Activated CD4-positive, alpha-beta T cell treated with anti-CD3 and anti-CD28 coated beads, Interleukin-2, amount 10 ng/mL, durations not matched to agents 7 days and 5 days (primary cell): ENCODE measurements at places on chromosomes 2 and 18. TPM values are rescaled to one million over a fixed set of nuclear protein-coding genes. Genes with fewer than 3 reads are reported as not detected.

GRCh38 chr2:130287656-130288026 lies 55.1 kb upstream of the IMP4 start:
- no peaks in the 10 kb centered on the region for H3K36me3 ChIP-seq
- peaks cover 8% of the 10 kb centered on the region for H3K27me3 ChIP-seq

GRCh38 chr2:72137498-72138010 lies 10.1 kb downstream of the CYP26B1 start:
- DNase-seq = peak; percentile 60
- H3K4me3 ChIP-seq = no peak overlapping the region
- peak overlapping the region; percentile 46 for H3K27ac ChIP-seq

DNA sequence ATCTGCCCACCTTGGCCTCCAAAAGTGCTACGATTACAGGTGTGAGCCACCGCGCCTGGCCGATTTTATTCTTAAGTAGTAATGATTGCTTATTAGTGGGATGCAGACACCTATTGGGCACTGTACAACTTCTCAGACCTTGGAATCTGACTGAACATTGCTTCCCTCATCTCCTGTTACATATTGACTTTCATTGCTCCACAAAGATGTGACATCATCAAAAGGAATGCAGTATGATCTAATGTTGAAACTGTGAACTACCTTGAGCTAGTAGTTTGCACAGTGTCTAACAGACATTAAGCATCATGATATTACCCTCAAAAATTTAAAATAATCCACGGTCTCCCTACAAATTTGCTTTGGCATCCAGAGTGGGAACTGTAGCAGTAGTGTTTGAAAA lies 109.8 kb upstream of the SIX2 start:
- no peak for DNase-seq
- H3K4me3 ChIP-seq = no peak overlapping the region
- no peaks in the 10 kb centered on the region for H3K36me3 ChIP-seq
- no peaks in the 10 kb centered on the region for H3K4me1 ChIP-seq
- H3K27ac ChIP-seq = no peak overlapping the region

DNA sequence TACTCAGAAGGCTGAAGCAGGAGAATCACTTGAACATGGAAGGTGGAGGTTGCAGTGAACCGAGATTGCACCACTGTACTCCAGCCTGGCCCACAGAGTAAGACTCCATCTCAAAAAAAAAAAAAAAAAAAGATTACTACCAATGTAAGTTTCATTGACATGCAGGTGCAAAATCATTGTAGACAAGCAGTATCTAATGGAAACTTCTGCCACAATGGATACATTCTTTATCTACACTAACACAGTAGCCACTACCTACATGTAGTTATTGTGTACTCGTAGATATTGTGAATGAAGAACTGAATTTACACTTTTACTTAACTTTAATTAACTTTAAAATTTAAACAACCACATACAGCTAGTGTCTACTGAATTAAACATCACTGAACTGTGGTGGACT lies 10.6 kb downstream of the PPP3R1 start:
- H3K27ac ChIP-seq = no peak overlapping the region
- no peaks in the 10 kb centered on the region for H3K27me3 ChIP-seq

DNA sequence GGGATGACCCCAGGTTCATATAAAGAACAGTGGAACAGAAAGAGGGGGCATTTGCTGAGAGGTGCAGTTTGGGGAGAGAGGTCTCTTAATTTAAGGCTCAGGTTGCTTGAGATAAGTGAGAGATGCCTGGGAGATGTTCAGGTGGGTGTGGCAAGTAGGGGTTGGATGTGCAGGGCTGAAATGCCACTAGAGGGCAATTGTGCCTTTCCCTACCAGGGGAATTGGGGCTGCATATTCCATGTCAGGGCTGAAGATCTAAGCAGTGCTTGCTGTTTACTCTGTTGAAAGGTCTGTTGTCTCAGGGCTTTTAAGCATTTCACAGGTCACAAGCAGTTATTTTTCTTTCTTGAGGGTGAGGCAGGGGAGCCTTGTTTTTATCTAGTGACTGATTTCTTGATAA lies 7.8 kb downstream of the CCDC85A start:
- no peak overlapping the region for H3K27ac ChIP-seq
- H3K4me3 ChIP-seq = no peak overlapping the region
- H3K36me3 ChIP-seq = no peaks in the 10 kb centered on the region
- DNase-seq = no peak

The RAB27B gene
- total RNA-seq = 4.8 TPM

DNA sequence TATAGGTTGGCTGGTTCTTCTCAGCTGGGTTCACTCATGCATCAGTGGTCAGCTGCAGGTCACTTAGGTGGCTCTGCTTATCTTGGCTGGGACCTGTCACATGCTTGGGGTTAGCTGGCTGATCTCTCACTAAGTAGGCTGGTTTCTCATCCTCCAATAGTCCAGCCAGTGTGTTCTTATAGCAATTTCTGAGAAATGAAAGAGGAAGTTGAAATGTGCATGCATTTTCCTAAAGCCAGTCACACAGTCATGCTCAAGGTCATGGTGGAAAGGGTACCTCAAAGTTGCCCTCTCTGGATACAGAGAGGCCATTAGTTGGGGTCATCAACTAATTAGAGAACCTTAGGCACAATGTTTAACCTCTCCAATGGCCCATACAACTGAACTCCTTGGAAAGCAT lies 64.4 kb downstream of the KLHL29 start:
- H3K4me1 ChIP-seq = peaks cover 29% of the 10 kb centered on the region
- DNase-seq = no peak
- H3K36me3 ChIP-seq = no peaks in the 10 kb centered on the region

GRCh38 chr2:14535156-14535555 lies 97.4 kb upstream of the LRATD1 start:
- H3K36me3 ChIP-seq = no peaks in the 10 kb centered on the region
- H3K27ac ChIP-seq = no peak overlapping the region
- DNase-seq = no peak
- H3K4me3 ChIP-seq = no peak overlapping the region

DNA sequence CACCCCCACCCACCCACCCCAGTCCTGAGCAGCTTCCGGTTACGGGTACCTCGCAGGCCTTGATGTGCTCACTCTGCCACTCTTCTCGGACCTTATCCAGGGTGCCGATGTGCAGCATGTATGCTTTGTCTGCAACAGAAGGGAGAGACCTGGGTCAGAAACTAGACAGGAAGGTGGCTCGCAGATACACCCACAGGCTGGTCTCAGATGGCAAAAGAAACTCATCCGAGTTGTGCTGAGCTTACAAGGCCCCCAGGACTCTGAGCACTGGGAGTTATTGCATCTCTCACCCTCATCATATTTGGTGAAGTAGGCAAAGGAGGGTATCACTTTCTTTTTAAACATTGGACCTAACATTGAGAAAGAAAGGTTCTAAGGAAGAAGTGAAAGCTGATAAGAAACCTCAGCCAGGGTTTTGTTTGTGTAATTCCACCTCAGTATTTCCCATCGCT lies 30.6 kb upstream of the EPG5 start:
- peaks cover under 1% of the 10 kb centered on the region for H3K27me3 ChIP-seq
- DNase-seq = peak; percentile 28
- H3K27ac ChIP-seq = peak overlapping the region; percentile 94

The ASXL2 gene
- 44.4 TPM for total RNA-seq

GRCh38 chr2:9355270-9355669 lies 68.1 kb downstream of the ITGB1BP1 start:
- no peak overlapping the region for H3K27ac ChIP-seq
- H3K36me3 ChIP-seq = no peaks in the 10 kb centered on the region
- H3K4me1 ChIP-seq = no peaks in the 10 kb centered on the region

GRCh38 chr18:78727057-78727739 lies 252.4 kb upstream of the SALL3 start:
- no peak for DNase-seq
- H3K4me3 ChIP-seq = no peak overlapping the region
- H3K27ac ChIP-seq = no peak overlapping the region
- no peaks in the 10 kb centered on the region for H3K36me3 ChIP-seq

GRCh38 chr18:75133721-75134610 lies 75.0 kb downstream of the PTGR3 start:
- H3K4me3 ChIP-seq = no peak overlapping the region
- no peaks in the 10 kb centered on the region for H3K36me3 ChIP-seq
- peaks cover 2% of the 10 kb centered on the region for H3K4me1 ChIP-seq

GRCh38 chr2:46816151-46816845 lies 99.3 kb downstream of the MCFD2 start:
- peaks cover 6% of the 10 kb centered on the region for H3K27me3 ChIP-seq
- H3K36me3 ChIP-seq = no peaks in the 10 kb centered on the region
- no peaks in the 10 kb centered on the region for H3K4me1 ChIP-seq
- H3K4me3 ChIP-seq = no peak overlapping the region

The CCDC138 gene
- 12.1 TPM for total RNA-seq

The CARF gene
- 11.9 TPM for total RNA-seq

The RASGRP3 gene
- total RNA-seq = 13.7 TPM

GRCh38 chr2:145374165-145374564 lies 854.2 kb upstream of the ZEB2 start:
- H3K27me3 ChIP-seq = peaks cover 13% of the 10 kb centered on the region
- no peaks in the 10 kb centered on the region for H3K4me1 ChIP-seq
- no peak for DNase-seq

DNA sequence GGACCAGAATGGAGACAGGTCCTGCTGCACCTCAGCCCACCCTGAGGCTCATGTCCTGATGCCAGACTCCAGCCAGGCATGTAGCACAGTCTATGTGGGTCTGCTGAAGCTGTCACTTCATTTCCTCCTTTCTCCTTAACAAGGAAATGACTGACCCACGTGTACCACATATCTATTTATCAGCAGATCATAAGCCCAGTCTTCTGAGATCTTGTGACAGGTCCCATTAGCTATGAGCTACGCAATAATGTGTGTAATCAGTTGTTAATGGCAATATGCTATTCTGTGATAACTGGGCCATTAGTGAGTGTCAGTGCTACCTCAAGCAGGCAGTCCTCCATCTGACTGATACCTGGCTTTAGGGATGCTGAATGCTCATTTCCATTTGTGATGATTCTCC lies 615.3 kb downstream of the BCL11A start:
- no peak for DNase-seq
- no peak overlapping the region for H3K27ac ChIP-seq
- no peaks in the 10 kb centered on the region for H3K27me3 ChIP-seq
- H3K36me3 ChIP-seq = no peaks in the 10 kb centered on the region

GRCh38 chr2:226187156-226187555 lies 612.5 kb downstream of the IRS1 start:
- DNase-seq = no peak
- no peak overlapping the region for H3K27ac ChIP-seq
- peaks cover 2% of the 10 kb centered on the region for H3K27me3 ChIP-seq
- no peaks in the 10 kb centered on the region for H3K4me1 ChIP-seq
- H3K4me3 ChIP-seq = no peak overlapping the region
- H3K36me3 ChIP-seq = no peaks in the 10 kb centered on the region

- peaks cover 52% of the 10 kb centered on the region for H3K4me1 ChIP-seq
- H3K36me3 ChIP-seq = peaks cover 46% of the 10 kb centered on the region
- no peaks in the 10 kb centered on the region for H3K27me3 ChIP-seq
- H3K27ac ChIP-seq = peak overlapping the region; percentile 31
- DNase-seq = no peak
- no peak overlapping the region for H3K4me3 ChIP-seq
Measured at GRCh38 chr2:48346124-48346536, 183.8 kb upstream of the STON1 start.

The SCLY gene
- total RNA-seq = 27.1 TPM

The KLHL29 gene
- total RNA-seq = 2.9 TPM

GRCh38 chr2:98601532-98602132 lies 6.7 kb downstream of the COA5 start:
- peaks cover 41% of the 10 kb centered on the region for H3K4me1 ChIP-seq
- peaks cover 24% of the 10 kb centered on the region for H3K36me3 ChIP-seq
- peak overlapping the region; percentile 31 for H3K27ac ChIP-seq
- no peak for DNase-seq

DNA sequence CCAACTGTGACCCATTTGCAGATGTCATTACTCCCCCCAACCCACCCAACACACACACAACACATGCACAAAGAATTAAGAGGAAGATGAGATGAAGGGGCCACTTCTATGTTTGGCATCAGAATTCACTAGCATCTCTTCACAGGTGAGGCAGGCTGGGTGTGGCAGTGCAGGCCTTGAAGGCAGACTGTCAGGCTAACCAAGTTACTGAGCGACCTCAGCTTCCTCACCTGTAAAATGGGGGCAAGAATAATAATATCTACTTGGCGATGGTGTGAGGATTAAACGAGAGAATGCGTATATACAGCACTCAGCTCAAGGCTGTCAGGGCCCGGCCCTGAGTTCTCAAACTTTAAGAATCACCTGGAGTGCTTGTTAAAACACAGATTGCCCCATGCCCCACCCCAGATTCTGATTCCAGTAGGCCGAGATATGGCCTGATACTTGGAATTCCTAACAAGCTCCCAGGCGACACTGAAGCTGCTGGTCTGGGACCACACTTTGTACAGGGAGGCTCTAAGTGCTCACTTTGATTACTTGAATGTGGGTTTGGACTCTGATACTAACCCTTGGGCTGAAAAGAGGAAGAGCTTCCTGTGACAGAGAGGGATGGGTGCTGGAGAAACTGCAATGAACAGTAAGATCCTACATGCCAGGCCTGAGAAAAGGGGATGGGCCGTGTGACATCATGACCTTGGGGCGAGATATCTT lies 1.1 kb downstream of the ACTG2 start:
- peaks cover 43% of the 10 kb centered on the region for H3K4me1 ChIP-seq
- H3K27me3 ChIP-seq = peaks cover 2% of the 10 kb centered on the region
- H3K27ac ChIP-seq = no peak overlapping the region
- no peak for DNase-seq
- no peaks in the 10 kb centered on the region for H3K36me3 ChIP-seq

- no peak overlapping the region for H3K27ac ChIP-seq
- no peaks in the 10 kb centered on the region for H3K27me3 ChIP-seq
- no peak overlapping the region for H3K4me3 ChIP-seq
- no peaks in the 10 kb centered on the region for H3K4me1 ChIP-seq
Measured at GRCh38 chr2:214471990-214472389, 61.1 kb downstream of the VWC2L start.

GRCh38 chr2:120251880-120252224 lies 800 bp upstream of the RALB start:
- H3K4me1 ChIP-seq = peaks cover 66% of the 10 kb centered on the region
- peak overlapping the region; percentile 95 for H3K27ac ChIP-seq
- peaks cover 30% of the 10 kb centered on the region for H3K36me3 ChIP-seq
- peak overlapping the region; percentile 99 for H3K4me3 ChIP-seq

- no peak overlapping the region for H3K4me3 ChIP-seq
- no peak overlapping the region for H3K27ac ChIP-seq
- no peak for DNase-seq
- no peaks in the 10 kb centered on the region for H3K4me1 ChIP-seq
- H3K36me3 ChIP-seq = peaks cover 60% of the 10 kb centered on the region
Measured at GRCh38 chr2:117958186-117958585, 55.7 kb downstream of the CCDC93 start.

GRCh38 chr2:197296835-197297234 lies 13.7 kb downstream of the ANKRD44 start:
- DNase-seq = no peak
- H3K36me3 ChIP-seq = peaks cover 88% of the 10 kb centered on the region
- peak overlapping the region; percentile 88 for H3K27ac ChIP-seq
- peak overlapping the region; percentile 60 for H3K4me3 ChIP-seq

The GCG gene
- not detected for total RNA-seq
